ENCODE measurements at places on chromosomes 6 and 20.

GRCh38 chr6:114171473-114171872 is 171.3 kb downstream of the HS3ST5 start:
- no peak for DNase-seq

GRCh38 chr6:158418501-158418900 is 106.2 kb downstream of the TULP4 start:
- no peak for DNase-seq

DNA sequence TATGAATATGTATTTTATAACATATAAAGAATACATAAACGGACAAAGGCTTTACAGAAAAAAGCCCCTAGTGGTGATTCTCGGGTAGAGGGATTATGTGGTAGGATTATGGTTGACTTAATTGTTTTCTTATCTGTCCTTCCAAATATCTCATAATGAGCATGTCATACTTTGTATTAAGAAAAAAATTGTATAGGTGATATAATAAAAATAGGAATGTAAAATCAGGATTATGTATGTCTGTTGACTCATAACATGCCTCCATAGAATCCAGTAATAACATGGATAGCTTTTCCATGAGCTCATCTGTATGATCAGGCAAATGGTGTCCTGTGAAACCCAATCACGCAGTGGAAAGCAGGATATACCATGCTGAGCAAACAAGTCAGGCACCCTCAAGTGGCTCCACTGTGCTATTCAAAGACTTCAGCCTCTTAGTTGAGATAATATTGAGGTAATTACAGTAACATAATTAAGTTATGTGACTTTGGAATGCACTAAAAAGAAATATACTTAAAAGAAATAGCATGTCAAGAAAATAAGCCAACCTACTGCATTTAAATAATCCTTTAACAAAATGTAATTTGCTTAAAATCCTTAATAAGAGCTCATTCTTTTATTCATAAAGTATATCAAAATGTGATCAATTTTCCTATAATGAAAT is 39.6 kb upstream of the PRELID3B start:
- DNase-seq: no peak

- no peak for DNase-seq
Observed at GRCh38 chr6:70860045-70860444, 96.8 kb downstream of the B3GAT2 start.

- DNase-seq: no peak
Observed at GRCh38 chr6:109298605-109299264, 83.5 kb downstream of the CD164 start.

DNA sequence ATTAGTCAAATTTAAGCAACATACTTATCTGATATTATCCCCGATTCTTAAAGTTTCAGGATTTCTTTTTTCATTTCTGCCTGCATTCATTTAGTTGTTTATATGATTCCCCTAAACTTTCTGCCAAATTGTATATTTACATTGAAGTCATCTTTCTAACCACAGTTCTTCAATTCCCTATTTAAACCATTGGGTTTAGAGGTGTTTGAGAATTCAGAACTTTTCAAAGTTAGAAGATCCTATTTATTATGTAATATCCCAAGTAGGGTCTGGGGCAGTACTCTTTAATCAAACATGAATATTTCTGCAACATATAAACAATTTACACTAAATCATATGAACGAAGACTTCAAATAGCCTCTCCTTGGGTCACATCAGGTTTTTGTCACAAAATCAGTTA is 52.9 kb downstream of the KLHL31 start:
- no peak for DNase-seq

- no peak for DNase-seq
Observed at GRCh38 chr6:110629153-110629552, 152.7 kb upstream of the SLC22A16 start.

- no peak for DNase-seq
Observed at GRCh38 chr6:33175436-33176069, 16.7 kb downstream of the COL11A2 start.

GRCh38 chr6:142075516-142076101 is 57.1 kb upstream of the GJE1 start:
- DNase-seq: no peak
